ENCODE measurements at places on chromosomes 7 and 10. TPM values are rescaled to one million over a fixed set of nuclear protein-coding genes. Genes with fewer than 3 reads are reported as not detected.

Gene ABCB1
- total RNA-seq, result 10.6 TPM

Gene DRGX
- not detected for total RNA-seq

Gene ABCA13
- total RNA-seq, result not detected

Gene NT5C3A
- 33.3 TPM for total RNA-seq

DNA sequence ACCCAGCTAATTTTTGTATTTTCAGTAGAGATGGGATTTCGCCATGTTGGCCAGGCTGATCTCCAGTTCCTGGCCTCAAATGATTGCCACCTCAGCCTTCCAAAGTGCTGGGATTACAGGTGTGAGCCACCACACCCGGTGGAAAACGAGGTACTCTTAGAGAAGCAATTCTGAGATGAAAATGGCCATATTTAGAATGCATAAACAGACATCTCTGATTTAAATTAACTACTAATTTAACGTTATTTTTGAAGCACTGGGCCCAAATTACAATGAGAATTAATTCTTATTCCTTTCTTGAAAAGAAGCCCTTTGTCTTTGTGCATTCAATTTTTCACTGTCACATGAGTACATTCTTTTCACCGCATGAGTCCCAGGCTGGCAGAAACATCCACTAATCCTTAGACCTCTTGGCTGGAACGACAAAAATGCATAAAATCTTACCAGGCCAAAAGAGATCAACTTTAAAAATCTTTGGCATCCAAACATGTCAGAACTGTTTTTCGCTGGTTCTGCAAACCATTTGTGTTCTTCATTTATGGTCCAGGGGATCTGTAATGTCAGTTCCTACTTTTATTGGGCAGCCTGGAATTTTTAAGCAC, 60.1 kb upstream of the CAPZA2 start:
- no peaks in the 10 kb centered on the region for H3K4me1 ChIP-seq
- H3K27ac ChIP-seq, result no peak overlapping the region
- H3K4me3 ChIP-seq, result no peak overlapping the region
- no peak for DNase-seq
- H3K36me3 ChIP-seq, result no peaks in the 10 kb centered on the region
- peaks cover 4% of the 10 kb centered on the region for H3K27me3 ChIP-seq

- peaks cover 7% of the 10 kb centered on the region for H3K4me1 ChIP-seq
- no peak overlapping the region for H3K27ac ChIP-seq
- no peaks in the 10 kb centered on the region for H3K27me3 ChIP-seq
These were observed 44.1 kb upstream of the LAMB1 start for GRCh38 chr7:108046952-108047506.

- H3K27me3 ChIP-seq, result no peaks in the 10 kb centered on the region
- H3K36me3 ChIP-seq, result peaks cover 3% of the 10 kb centered on the region
- no peak overlapping the region for H3K4me3 ChIP-seq
- DNase-seq, result no peak
- H3K4me1 ChIP-seq, result no peaks in the 10 kb centered on the region
These were observed 23.7 kb downstream of the MDH2 start for GRCh38 chr7:76071316-76072242.

DNA sequence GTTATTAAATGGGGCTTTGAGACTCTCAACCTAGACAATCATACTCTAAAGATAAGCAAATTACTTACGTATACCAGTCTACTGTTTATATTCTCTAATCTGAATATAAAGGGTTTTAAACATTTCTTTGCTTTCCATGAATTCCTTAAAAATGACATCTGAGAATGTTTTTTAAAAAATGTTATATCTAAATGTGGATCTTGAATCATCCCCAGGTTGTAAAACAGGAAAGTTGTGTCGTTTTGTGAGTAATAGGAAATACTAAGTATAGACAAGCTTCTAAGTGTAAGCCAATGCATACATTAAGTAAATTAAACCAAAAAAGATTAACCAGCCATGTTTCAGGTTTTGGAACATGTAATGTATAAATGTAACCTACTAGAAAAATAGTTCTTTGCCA, 26.8 kb downstream of the ADD3 start:
- DNase-seq, result no peak
- no peaks in the 10 kb centered on the region for H3K36me3 ChIP-seq
- H3K27me3 ChIP-seq, result no peaks in the 10 kb centered on the region
- peaks cover 42% of the 10 kb centered on the region for H3K4me1 ChIP-seq
- no peak overlapping the region for H3K27ac ChIP-seq
